LHCN-M2 (cell line): ENCODE measurements at places on chromosomes 11 and 22. TPM values are rescaled to one million over a fixed set of nuclear protein-coding genes. Genes with fewer than 3 reads are reported as not detected.
A peak's percentile ranks its signal among the peaks of the same experiment; 100 is the strongest.

GRCh38 chr22:23305922-23306374 is 125.6 kb downstream of the BCR start:
- DNase-seq, result peak; percentile 71

- peak; percentile 89 for DNase-seq
These were observed 13.8 kb downstream of the PAMR1 start for GRCh38 chr11:35511666-35512065.

The PIWIL4 gene
- total RNA-seq, result 0.52 and 1.2 TPM in 2 replicates

- no peak for DNase-seq
These were observed 356.3 kb upstream of the NARS2 start for GRCh38 chr11:78930810-78931523.

The SLC16A8 gene
- not detected in 2 replicates for total RNA-seq

The MPPED1 gene
- not detected in 2 replicates for total RNA-seq

The B4GALNT4 gene
- 0.75 and 1.3 TPM in 2 replicates for total RNA-seq

The VPS51 gene
- 111 and 174 TPM in 2 replicates for total RNA-seq

GRCh38 chr11:121253951-121254350 is 38.6 kb upstream of the SC5D start:
- no peak for DNase-seq

The IL10RA gene
- total RNA-seq, result not detected in 2 replicates

The NAALADL1 gene
- not detected in 2 replicates for total RNA-seq

DNA sequence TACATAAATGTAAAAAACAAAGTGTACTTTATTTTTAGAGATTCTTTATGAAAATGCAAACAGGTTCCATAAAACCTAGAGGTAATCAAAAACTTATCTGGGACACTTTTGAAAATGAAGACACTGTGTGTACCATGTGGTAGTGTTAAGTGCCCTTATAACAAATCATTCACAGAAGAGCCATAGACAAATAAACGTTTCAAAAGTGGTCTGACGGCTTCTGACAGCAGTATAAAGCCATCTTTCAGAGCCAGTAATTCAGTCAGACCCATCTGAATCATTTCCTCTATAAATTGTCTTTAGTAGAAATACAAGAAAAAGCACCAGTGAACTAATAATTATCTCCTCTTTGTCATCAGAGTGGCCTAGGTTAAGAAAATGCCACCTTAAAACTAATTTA is 100.0 kb downstream of the PAX6 start:
- no peak for DNase-seq

The LRRC74B gene
- total RNA-seq, result 0.11 and 0.13 TPM in 2 replicates

GRCh38 chr11:32366666-32367065 is 68.7 kb downstream of the WT1 start:
- peak; percentile 26 for DNase-seq

DNA sequence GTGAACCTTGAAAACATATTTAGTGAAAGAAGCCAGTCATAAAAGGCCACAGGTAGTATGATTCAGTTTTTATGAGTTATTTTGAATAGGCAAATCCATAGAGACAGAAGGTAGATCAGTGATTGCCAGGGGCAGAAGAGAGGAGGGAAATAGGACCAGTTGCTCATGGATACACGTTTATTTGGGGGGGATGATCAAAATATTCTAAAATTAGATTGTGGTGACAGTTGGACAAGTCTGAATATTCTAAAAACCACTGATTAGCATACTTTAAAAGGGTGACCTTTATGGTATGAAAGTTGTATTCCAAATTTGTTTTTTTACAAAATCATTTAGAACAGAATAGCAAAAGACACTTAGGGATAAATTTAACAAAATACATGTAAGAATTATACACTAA is 28.6 kb downstream of the QSER1 start:
- DNase-seq, result peak; percentile 6

DNA sequence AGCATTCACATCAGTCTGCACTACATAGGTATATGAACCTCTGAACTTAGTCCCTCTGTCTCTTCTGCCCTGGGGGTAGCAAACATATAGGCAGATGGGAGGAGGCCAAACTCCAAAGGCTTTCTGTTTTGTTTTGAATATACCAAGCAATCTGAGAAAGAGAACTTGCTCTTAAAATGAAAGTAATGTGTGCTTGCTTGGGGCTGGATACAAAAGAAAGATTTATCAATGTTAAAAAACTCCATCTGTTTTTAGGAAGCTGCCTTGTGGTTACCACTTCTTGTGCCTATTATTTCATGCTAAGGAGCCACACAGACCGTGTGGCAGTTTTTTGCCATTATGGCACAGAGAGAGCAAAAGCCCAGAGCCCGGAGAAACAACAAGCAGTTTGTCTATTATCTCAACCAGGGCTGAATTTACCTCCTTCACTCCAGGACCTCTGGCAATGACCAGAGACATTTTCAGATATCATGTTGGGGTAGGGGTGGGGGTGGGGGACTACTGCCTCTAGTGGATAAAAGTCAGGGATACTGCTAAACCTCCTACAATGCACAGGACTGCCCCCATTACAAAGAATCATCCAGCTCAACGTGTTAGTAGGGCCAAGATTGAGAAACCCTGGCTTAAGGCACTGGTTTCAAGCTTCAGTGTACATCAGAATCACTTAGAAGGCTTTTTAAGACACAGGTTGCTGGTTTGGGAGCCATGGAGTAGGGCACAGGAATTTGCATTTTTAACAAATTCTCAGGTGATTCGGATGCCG is 124.2 kb downstream of the APIP start:
- no peak for DNase-seq

The TEX54 gene
- total RNA-seq, result not detected in 2 replicates

DNA sequence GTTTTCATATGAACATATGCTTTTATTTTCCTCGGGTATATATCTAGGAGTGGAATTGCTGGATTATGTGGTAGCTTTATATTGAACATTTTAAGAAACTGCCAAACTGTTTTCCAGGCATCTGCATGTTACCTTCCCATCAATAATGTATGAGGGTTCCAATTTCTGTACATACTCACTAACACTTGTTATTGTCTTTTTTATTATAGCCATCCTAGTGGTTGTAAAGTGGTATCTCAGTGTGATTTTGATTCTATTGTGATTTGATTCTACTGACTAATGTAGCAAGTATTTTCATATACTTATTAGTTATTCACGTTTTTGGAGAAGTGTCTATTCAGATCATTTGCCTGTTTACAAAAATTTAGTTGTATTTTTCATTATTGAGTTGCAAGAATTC is 2.0 kb downstream of the ANO5 start:
- no peak for DNase-seq

DNA sequence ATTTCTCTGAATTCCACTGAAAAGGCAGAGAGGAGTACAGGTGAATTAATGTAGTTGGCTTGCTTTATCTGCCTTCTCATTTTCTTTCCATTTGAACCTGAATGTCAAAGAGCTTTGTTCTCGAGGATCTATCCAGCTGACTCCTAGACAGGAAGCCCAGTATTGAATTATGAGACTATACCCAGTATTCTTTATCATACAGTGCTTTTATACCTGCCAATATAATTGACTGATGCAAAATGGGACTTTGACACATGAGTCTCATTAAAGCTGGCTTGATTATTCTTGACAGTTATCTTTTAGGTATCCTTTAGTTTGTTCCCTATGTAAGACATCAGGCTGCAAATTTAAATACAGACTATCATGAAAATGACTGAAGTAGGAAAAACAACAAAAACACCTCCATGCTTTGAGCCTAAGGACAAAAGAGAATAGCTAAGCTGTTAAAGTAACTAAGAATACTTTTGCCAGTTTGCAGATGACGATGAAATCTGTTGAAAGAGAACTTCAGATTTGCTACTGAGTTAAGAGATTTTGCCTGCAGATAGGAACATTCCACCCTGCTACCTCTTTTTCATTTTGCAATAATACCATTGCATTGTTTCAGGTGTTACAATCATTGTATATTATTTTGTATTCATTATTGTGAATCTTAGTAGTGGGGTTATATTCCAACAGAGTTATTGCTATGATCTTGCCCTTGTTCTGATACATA is 117.1 kb downstream of the ENTHD1 start:
- DNase-seq, result no peak

DNA sequence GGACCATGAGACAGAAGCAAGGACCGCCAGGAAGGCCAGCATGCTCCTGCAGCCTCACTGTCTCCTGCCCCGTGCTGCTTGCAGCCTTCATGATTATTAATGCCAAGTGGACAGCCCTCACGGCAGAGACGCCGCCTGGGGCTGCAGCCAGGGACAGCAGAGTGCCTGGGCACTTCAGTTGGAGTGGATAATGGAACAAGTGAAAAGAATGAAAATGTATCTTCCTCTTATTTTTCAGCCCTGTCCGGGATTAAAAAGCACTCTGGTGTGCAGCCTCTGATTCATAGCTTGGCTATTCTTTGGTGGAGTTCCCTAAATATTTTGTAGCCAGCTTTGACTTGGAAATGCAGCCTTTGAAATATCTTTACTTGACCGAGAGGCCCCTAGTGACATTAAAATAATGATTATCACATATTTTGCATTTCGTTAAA is 1404.2 kb downstream of the BRD1 start:
- DNase-seq, result no peak

- no peak for DNase-seq
These were observed 64.8 kb upstream of the FAR1 start for GRCh38 chr11:13603661-13604060.

GRCh38 chr11:23778971-23779370 is 717.9 kb upstream of the LUZP2 start:
- DNase-seq, result peak; percentile 49

The RBMXL2 gene
- not detected in 2 replicates for total RNA-seq

DNA sequence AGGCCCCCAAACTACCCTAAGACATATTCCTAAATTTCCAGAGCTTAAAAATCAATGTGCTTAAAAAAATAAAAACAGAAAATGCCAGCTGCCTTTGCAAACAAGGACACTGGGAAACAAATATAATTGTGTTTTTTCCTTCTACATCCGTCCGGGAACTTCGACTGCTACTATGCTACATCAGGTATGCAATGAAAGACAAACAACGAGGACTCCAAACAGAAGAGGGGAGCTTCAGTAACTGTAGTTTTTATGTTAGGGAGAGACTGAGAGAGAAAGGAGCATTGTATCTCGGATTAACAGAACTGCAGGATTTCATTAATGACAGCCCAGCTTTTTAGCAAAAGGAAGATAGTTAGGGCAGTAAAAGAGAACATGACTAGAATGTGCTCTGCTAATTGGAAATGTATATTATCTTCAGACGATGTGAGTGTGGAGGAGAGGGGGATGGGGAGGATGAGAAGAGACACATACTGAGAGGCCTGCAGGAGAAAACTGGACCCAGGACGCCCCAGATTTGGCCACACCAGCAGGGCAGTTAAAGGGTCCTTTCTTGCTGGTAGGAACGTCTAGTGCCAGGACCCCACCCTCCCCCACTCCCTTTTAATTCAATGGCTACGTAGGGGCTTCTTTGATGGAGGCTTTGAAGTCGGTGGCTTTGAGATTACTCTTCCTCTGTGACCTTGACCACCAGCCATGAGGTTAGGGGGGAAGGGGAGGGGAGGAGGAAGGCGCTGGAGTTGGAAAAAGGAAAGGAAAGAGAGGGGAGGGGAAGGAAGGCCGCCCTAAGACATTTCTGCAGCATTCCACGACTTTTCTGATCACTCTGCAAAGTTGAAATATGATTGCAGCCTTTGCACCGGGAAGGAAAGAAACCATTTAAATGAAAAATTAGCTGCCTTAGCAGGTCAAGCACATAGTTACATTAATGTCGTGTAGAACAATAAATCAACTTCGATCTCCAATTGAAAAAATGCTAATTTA is 187.1 kb downstream of the BLID start:
- DNase-seq, result no peak

GRCh38 chr22:47593911-47594311 is 831.5 kb downstream of the TBC1D22A start:
- DNase-seq, result no peak

The NUDT22 gene
- 89.8 and 101 TPM in 2 replicates for total RNA-seq

GRCh38 chr22:49408102-49408836 is 419.4 kb downstream of the BRD1 start:
- no peak for DNase-seq

GRCh38 chr11:113460469-113460868 is 14.7 kb downstream of the DRD2 start:
- DNase-seq, result no peak

GRCh38 chr11:67638535-67639437 is 777 bp downstream of the TBX10 start:
- DNase-seq, result no peak

- no peak for DNase-seq
These were observed 35.1 kb downstream of the TTC12 start for GRCh38 chr11:113349528-113349927.
